Psoas muscle (tissue), 8 donors: ENCODE measurements at places on chromosomes 6 and 20.

DNA sequence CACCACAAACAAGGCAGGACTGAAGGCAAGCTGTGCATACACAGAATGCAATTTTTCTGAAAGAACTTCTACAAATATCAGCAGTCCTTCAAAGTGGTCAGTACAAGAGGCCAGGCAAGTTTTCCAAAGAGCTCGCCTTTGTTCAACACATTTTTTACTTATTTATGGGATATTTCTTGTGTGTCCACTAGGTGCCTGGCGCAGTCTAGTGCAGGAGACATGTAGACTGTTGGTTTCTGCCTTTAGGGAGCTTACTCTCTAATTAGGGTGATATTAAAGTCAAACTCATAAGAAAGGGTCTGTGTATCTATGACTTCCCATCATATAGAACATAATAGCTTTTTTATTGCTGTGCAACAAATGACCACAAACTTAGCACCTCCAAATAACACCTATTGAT, 21.2 kb upstream of the VEGFA start:
- DNase-seq, result no peak

- DNase-seq, result no peak
Measured at GRCh38 chr6:43735642-43736199, 34.3 kb upstream of the VEGFA start.

GRCh38 chr6:27873021-27873940, 38.9 kb downstream of the OR2B2 start:
- peak; percentile 21 for DNase-seq

DNA sequence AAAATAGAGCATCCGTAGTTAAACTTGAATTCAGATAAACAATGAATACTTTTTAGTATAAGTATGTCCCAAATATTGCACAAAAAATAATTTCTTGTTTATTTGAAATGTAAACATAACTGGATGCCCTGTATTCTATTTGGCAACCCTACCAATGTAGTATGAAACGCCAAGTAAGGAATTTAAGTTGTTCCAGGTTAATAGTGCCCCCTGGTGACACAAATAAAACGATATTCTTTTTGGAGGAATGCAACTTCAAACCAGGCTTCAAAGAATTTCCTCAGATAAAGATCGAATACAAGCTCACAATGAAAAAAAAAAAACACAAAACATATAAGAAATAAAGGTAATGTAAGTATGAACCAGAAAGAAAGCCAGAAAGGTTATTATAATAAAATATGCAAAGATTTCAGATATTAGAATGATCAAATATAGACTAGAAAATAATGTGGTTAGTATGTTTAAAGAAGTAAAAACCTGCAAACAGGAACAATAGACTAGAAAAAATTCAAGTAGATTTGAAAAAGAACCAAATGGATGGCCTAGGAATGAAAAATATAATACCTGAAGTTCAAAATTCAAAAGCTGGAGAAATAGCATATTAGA, 18.4 kb upstream of the AKAP7 start:
- no peak for DNase-seq

DNA sequence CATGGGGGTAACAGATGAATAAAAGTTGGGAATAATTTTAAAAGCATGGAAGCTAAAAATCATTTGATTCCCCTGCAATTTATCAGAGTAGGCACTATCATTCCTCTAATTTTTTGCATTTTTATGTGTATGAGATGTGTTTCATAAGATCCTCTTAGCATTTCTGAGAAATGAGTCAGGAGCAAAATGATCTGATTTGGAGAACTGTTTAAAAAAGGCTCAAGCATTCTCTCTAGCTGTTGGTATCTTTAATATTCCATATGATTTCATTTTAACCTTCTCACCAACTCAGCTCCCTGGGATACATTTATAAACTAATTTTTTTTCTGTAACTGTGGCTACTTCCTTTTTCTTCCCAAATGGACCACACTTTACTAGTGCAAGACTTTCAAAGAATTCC, 60.9 kb downstream of the MCHR2 start:
- DNase-seq, result no peak

GRCh38 chr6:148926478-148926877, 179.6 kb downstream of the UST start:
- DNase-seq, result no peak
